ENCODE measurements at places on chromosomes 7 and 10. TPM values are rescaled to one million over a fixed set of nuclear protein-coding genes. Genes with fewer than 3 reads are reported as not detected.

CRYGN gene
- 0.53 TPM for total RNA-seq

NEBL gene
- total RNA-seq = 0.17 TPM

PAPOLB gene
- total RNA-seq = not detected

PTPRE gene
- 31.3 TPM for total RNA-seq

LRRD1 gene
- not detected for total RNA-seq

DKK1 gene
- not detected for total RNA-seq

PRKAR2B gene
- total RNA-seq = 1.1 TPM

DENND2A gene
- total RNA-seq = not detected

ELN gene
- total RNA-seq = not detected

FAM180A gene
- not detected for total RNA-seq

LBX1 gene
- not detected for total RNA-seq

TFEC gene
- 0.14 TPM for total RNA-seq

GRB10 gene
- 18.4 TPM for total RNA-seq

GRM3 gene
- not detected for total RNA-seq

HOXA2 gene
- total RNA-seq = not detected

SPAG6 gene
- 0.38 TPM for total RNA-seq

TUBB8 gene
- total RNA-seq = not detected

PKD2L1 gene
- 0.30 TPM for total RNA-seq

ACSM6 gene
- total RNA-seq = not detected

ANKRD61 gene
- total RNA-seq = not detected

DRGX gene
- total RNA-seq = not detected

FBXL13 gene
- 1.1 TPM for total RNA-seq

ZNF727 gene
- total RNA-seq = 0.19 TPM

HACD1 gene
- total RNA-seq = 5.4 TPM

ZP3 gene
- total RNA-seq = 7.7 TPM

EPDR1 gene
- 1.7 TPM for total RNA-seq

PLAC9 gene
- not detected for total RNA-seq

KEL gene
- 0.31 TPM for total RNA-seq

SKIDA1 gene
- 0.41 TPM for total RNA-seq

LAMB4 gene
- total RNA-seq = not detected

TSPAN33 gene
- 31.5 TPM for total RNA-seq

CUZD1 gene
- 1.5 TPM for total RNA-seq

STEAP1 gene
- total RNA-seq = 2.0 TPM

HNRNPA2B1 gene
- 483 TPM for total RNA-seq

OPALIN gene
- not detected for total RNA-seq

MYO1G gene
- 606 TPM for total RNA-seq

SPDYE2B gene
- not detected for total RNA-seq

BAZ1B gene
- total RNA-seq = 94.5 TPM

PTPN20 gene
- total RNA-seq = 1.1 TPM

AP1S1 gene
- total RNA-seq = 28.4 TPM

MRLN gene
- total RNA-seq = not detected

HMX3 gene
- 1.2 TPM for total RNA-seq

UBE3C gene
- total RNA-seq = 42.6 TPM

SVOPL gene
- not detected for total RNA-seq

STAG3 gene
- total RNA-seq = 103 TPM

PDZD7 gene
- 0.44 TPM for total RNA-seq

LIPN gene
- total RNA-seq = not detected

C10orf143 gene
- 12.0 TPM for total RNA-seq

AFAP1L2 gene
- total RNA-seq = 1.5 TPM

ZCCHC24 gene
- total RNA-seq = 1.7 TPM

CAV1 gene
- total RNA-seq = 0.25 TPM

KRIT1 gene
- total RNA-seq = 44.8 TPM

SPDYE16 gene
- not detected for total RNA-seq

Measured in activated T-cell treated with anti-CD3 and anti-CD28 coated beads, Interleukin-2, amount 50 U/mL, for 72 hours (primary cell).